ENCODE measurements at places on chromosomes 5 and 9. TPM values are rescaled to one million over a fixed set of nuclear protein-coding genes. Genes with fewer than 3 reads are reported as not detected.

DNA sequence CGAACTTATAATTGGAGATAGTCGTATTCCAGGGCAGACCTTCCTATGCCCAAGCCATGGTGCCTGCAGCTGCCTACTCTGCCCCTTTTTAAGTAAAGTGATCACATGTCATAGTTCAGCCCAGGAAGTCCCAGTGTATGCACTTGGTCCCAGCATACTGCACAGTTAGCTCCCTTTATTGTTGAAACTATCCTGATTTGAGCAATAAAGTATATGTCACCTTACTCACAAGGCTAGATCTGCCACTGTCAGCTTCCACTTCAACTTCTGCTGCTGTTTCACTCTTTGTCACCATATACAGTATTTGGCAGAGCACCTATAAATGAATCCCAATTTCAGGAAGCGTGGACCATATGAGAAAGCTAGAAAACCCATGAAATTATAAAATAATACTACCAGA is 103.8 kb upstream of the PTGER4 start:
- DNase-seq: no peak

Gene RRAGA
- total RNA-seq: 51.1 TPM

Gene CCDC152
- 2.5 TPM for total RNA-seq

Gene TGFBI
- total RNA-seq: not detected

Gene PLAC8L1
- total RNA-seq: 0.50 TPM

DNA sequence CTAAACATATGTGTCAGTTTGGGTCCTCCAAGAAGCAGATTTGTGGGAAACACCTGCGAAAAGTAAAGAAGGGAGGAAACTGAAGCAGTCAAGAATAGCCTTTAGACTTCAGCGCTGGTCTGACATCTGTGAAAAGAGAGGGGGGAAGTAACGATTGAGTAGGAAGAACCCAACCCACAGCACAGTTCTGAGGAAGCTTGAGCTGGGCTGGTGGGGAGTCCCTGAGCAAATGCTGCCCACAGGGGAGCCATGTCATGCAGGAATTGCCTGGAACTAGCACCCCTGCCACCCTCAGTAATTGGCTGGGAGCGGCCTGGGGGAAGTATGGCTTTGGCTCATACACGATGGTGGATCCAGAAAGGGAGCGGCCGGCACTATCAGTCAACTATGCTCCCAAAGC is 20.6 kb downstream of the FAM240B start:
- no peak for DNase-seq

GRCh38 chr5:167177736-167178135 is 1113.7 kb upstream of the WWC1 start:
- no peak for DNase-seq

DNA sequence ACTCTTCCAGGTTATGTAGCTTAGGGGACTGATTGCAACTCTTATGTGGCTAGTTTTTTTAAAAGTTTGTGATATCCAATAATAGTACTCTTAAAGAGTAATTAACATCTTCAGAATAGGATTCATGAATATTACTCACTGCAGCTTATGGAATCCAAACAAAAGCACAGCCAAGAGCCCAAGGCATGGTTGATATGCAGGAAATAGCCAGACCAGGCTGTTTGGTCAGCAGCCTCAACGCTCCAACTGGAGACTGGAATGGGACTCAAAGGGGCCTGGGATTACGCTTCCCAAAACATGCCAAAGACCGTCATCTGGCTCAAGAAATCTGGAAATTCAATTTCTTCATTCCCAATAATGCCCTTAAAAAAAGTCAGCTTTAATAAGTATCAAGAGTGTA is 268.6 kb downstream of the SEC61B start:
- no peak for DNase-seq

DNA sequence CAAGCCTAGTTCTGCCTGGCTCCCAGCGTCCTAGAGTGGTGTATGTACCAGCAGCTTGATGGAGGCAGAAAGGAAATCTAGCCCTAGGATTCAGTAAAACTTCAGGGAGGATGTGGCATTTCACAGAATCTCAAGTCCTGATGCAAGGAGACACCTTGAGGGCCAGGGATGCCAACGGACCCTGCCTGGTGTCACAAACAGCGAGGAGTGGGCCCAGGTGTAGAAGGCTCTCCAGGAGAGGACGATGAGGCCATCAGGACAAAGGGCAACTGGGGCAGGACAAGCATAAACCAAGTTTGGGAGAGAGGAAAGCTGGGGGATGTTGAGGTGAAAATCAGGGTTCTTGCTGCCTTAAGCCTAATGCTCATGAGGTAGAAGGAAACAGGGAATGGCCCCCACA is 82.1 kb upstream of the SLC25A51 start:
- no peak for DNase-seq

DNA sequence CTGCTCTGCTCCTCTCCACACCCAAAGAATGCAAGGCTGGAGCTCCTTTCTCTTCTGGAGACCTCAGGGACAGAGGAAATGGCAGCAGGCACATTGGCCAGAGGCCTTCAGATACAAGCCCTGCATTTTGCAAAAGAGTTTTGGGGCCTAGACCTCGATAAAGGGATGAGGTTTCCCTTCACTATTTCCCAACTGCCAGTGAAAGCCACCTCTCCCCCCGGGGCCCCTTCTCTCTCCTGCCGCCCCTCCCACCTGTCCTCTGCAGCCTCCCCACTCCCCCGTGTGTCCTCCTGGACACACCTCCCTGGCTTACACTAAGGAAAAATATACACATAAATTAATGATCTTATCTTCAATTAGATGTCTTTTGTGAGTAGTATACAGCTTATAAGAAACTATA is 21.3 kb upstream of the LMNB1 start:
- no peak for DNase-seq

- DNase-seq: no peak
Observed at GRCh38 chr9:98495530-98495929, 213.2 kb downstream of the GABBR2 start.

DNA sequence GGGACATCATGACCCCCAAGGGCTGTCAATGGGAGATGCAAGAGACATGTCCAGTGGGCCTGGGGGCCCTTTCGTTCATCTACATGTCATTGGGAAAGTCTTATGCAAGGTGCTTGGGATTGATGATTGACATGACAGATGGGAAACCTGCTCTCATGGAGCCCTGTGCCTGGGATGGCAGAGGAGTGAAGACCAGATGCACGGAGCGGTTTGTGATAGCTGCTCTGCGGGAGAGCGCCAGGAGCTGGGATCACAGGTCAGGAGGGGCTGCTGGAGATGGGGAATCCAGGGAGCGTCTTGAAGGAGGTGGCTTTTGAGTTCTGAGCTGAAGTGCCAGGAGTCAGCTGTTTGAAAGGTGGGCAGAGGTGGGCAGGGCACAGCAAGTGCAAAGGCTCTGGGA is 104.3 kb downstream of the FGF18 start:
- DNase-seq: no peak

GRCh38 chr9:107744873-107745272 is 255.3 kb upstream of the KLF4 start:
- DNase-seq: no peak

- DNase-seq: no peak
Observed at GRCh38 chr5:63916786-63917185, 45.5 kb downstream of the HTR1A start.

Gene F2RL1
- 0.78 TPM for total RNA-seq

Gene NRG2
- total RNA-seq: not detected

DNA sequence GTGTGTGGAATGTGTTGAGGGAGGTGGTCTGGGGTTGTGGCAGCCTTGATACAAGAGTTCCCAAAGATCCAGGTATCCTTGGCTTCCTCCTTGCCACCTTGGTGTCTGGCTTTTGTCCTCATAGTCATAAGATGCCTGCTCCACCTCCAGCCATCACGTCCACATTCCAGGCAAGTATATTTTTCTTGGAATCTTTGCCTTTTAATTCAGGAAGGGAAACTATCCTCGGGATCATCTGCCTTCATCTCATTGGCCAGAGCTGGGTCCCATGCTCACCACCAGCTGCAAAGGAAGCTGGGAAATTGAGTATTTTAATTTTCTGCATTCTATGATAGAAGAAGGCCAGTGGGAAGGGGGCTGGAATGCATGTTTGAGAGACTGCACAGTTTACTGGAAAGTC is 186.7 kb downstream of the C9orf50 start:
- no peak for DNase-seq

Gene NSMF
- total RNA-seq: 31.9 TPM

DNA sequence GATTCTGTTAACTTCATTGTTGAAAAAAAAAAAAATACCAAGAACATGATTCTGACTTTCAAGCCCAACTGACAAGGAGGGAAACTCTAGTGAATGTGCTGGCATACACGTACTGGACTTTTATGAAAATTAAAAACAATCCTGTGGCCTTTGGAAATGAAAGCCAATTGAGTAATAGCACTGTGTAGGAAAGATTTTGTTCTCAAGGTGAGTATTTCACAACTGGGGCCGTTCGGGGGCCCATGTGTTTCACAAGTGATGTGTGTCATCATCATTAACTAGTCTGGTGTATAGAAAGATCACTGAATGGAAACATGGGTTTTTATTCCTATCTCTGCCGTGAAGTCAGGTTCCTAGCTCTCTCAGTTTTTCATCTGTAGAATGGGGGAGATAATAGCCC is 605.0 kb upstream of the CLINT1 start:
- no peak for DNase-seq

DNA sequence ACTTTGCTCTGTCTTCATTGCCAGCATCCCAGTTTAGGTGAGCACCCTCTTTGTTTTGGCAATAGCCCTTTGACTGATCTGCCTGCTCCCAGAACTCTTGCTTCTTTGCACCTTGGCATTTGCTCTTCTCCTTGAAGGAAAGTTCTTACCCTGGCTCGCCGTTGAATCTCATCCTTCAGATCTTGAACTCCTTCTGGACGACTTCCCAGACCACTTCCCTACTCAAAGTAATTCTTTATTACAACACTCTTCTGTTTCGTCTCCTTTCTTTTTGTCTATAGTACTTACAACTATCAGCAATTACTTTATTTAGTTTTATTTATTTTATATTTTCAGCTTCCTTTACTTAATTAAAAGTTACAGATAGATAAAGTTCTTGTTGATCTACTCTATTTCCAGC is 1510.1 kb downstream of the MAT2B start:
- no peak for DNase-seq

- no peak for DNase-seq
Observed at GRCh38 chr5:56569076-56569475, 246.3 kb upstream of the MAP3K1 start.

Gene RASA1
- total RNA-seq: 22.5 TPM

DNA sequence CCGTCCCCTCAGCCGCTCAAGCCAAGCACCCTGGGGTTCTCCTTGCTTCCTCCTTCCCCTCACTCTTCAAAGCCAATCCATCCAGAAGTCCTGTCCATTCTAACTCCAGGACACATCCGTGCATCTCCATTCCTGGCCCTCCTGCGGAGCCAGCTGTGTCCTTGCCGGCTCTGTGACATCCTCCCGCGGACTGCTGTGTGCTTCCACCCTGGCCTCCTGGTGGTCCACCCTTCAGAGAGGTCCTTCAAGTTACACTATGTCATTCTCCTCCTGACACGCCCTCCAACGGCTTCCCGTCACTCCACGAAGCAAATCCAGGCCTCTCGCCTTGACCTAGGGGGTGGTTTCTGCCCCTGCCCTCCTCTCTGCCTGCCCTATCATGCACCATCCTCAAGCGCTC is 13.0 kb upstream of the SCGB3A1 start:
- DNase-seq: no peak

Gene SMU1
- 22.5 TPM for total RNA-seq

Gene ATP10B
- not detected for total RNA-seq

Gene TAF11L10
- not detected for total RNA-seq

DNA sequence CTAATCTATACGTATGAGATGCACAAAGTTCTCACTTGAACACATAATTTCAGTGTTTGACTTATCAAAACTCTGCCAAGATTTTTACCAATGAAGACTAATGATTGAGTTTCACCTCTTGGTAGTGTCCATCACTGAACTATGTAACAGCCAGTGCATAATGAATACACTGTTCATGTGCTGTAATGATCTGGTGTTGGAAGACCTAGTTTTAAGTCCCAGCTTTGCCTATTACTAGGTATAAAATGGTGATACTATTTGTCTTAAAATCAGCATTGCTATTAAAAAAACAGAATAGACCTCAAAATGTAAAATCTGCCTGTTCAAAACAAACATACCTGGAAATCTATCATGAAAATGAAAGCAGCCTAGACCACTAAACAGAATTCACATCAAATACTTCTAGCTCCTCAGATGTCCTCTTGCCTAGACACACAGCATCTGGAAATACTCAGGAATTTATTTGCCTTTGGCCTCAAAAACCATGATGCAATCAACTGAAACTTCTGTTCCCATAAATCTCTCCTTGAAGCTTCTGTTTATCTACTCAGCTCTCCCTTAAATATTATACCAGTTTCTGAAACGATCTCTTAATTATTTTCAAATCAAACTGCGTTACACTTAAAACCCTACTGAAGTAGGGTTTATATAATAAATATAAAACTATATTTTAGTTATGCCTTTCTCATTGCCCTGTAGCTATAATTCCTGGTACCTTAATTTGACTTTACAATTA is 38.1 kb downstream of the MRPS27 start:
- DNase-seq: no peak

DNA sequence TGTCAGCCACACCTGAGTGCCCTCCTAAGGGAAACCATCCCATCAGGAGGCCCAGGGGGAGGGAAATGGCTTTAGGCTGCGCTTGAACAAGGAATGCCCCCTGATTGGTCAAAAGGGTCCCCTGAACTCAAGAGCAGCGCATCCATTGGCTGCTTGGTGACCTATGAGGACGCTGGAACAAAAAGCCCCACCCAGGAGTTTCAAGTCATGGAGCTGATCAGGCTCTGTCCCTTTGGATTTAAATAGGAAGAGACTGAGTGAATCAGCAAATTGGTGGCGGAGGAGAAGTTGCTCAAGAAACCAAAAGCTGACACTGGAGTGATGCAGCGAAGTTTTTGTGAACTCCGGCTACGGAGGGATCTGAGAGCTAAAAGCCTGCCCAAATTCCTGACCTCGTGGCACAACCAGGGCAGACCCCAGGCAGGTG is 66.7 kb downstream of the SMIM23 start:
- DNase-seq: no peak

DNA sequence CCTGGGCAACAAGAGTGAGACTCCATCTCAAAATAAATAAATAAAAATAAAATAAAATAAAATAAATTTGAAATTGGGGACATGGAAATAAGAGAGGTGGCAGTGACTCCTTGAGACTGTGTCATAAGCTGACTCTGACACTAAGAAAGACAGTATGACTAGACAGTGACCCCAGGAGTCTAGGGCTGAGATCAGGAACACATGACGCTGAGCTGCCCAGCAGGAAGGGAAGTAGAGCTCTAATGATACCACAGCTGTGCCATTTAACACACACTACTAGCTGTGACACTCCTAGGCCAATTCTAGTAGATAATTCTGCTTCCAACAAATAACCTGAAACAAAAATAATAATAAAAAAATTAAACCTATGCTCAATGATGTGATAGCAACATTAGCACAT is 293.0 kb downstream of the SEC61B start:
- no peak for DNase-seq

DNA sequence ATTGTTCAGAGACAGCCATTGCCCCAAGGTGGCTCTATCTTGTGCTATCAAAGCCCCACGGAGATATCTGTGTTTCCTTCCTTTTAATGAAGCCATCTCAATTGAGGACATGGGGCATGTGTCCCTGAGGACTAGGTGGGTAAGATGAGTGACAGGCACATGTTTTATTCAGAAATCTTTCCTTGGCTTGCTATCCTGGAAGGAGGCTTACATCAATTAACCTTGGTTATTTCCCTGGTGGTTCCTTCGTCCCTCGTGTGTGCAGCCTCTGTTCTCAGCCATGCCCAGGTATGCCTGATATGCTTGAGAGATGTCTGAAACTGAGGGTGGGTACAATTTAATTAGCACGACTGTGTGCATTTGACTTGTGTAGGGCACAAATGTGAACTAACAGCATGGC is 102.2 kb upstream of the TUT7 start:
- no peak for DNase-seq

Gene SV2C
- total RNA-seq: 0.33 TPM

Gene MED27
- 23.4 TPM for total RNA-seq

All from activated CD4-positive, alpha-beta memory T cell treated with anti-CD3 and anti-CD28 coated beads, Interleukin-2, amount 10 ng/mL, durations not matched to agents 7 days and 5 days (primary cell).